NCI-H510A treated with DMSO at 0.1 percent for 48 hours (cell line): ENCODE measurements at places on chromosomes 4 and X.

DNA sequence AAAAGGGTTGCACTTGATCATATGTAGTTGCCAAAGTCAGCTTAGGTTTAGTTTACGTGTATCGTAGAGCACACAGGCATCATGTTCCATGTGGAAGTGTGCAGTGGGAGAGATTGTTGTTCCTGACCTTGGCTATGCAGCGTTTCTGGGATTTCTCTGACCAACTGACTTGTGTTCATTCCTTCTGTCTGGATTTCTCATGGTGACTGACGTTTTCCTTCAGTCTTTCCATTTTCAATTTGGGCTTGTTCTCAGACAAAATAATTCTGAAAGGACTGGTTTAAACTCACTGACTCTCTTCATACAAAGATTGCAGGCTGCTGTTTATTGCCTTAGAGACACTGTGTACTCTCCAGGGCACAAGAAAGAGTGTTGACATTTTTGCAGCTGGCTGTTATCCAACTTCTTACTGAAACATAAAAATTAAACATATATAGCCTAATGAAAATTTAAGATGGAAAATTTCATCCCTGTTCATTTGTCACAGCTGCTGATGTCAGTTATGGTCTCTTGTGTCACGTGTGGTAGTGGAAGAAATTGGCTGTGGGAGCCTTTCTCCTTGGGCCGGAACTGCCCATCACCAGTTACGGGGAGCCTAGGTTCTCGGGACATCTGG, 95.4 kb downstream of the TNIP2 start:
- no peak for DNase-seq

GRCh38 chr4:10765386-10765785, 80.8 kb upstream of the CLNK start:
- DNase-seq, result no peak

GRCh38 chr4:52714597-52715254, 36.5 kb downstream of the ERVMER34-1 start:
- DNase-seq, result no peak

DNA sequence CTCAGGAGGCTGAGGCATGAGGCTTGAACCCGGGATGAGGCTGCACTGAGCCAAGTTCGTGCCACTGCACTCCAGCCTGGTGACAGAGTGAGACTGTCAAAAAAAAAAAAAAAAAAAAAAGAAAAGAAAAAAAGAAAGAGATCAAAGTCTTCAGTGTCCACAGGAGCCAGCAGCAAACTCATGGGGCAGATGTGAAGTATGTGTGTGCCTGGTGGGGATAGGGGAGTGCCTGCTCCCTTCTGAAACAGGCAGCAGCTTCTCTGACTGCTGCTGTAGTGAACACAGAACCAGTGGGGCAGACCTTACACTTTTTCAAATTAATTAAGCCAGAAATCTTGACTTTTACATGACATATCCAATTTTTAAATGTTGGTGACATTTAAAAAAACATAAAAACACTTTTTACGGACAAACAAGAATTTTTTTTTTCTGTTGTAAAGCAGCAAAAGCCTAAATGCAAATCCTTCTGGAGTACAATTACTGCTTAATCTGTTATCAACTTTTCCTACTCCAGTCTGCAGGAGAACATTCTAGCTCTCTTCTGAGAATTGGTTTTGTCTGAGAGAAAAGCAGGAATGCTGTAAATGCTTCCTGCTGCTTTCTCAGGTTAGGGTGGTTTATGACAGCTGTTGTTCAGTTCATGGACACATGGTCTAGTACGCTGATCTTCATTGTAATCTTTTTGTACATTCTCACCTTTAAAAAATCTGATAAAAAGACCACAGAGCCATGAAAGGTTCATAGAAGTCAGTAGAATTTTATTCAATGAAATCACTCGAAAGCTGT, 311.1 kb downstream of the CAMK2D start:
- DNase-seq, result no peak

DNA sequence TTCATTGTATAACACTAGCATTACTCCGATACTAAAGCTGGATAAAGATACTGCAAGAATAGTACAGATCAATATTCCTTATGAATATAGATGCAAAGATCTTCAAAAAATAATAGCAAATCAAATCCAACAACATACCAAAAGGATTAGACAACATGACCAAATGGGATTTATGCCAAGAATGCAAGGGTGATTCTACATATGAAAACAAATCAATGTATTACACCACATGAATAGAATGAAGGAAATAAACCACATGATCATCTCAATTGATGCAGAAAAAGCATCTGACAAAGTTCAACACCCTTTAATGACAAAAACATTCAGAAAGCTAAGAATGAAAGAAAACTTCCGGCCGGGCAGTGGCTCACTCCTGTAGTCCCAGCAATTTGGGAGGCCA, 42.8 kb downstream of the CUL4B start:
- no peak for DNase-seq

- no peak for DNase-seq
Observed at GRCh38 chr4:106816496-106816895, 219.6 kb downstream of the DKK2 start.

DNA sequence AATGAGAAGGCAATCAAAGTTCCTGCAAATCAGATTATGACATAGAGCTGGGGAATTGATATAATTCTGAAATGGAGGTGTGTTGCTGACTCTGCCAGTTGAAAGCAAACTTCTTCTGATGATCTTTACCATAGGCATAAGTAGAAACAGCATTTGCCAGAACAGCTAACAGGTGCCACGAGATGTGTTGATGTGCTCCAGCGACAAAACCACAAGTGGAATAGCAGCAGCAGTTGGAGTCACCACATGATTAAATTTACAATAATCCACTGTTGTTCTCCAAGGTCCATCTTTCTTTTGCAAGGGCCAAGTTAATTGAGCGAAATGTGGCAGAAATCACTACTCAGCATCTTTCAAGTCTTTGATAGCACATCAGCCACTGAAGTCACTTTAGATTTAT, 3.7 kb upstream of the OSTC start:
- DNase-seq, result no peak

DNA sequence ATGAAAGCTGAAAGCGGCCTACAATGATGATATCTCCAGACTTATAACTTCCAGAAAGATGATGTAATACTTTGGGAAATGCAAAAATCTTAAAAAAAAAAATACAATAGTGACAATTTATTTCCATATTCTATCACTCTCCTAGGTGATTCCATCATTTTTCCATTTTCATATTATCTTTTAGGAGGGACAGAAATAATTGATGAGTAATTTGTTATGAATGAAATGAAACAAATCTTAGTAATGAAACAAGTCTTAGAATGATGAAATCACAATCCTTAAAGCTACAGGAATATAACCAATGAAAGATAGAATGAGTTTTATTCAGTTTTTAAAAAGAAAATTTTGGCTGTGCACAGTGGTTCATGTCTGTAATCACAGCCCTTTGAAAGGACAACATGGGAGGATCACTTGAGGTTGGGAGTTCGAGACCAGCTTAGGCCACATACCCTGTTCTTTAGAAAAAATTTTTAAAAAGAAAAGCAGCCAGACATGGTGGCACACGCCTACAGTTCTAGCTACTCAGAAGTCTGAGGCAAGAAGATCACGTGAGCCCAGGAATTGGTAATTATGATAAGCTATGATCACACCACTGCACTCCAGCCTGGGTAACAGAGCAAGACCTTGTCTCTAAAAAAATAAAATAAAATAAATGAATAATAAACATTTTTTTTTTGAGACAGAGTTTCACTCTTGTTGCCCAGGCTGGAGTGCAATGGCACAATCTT, 21.7 kb downstream of the CLOCK start:
- DNase-seq, result no peak

GRCh38 chr4:128810331-128810870, 901 bp downstream of the JADE1 start:
- DNase-seq, result peak; percentile 30

- DNase-seq, result no peak
Observed at GRCh38 chrX:150495496-150495895, 72.9 kb upstream of the MTM1 start.

- no peak for DNase-seq
Observed at GRCh38 chrX:72716766-72717165, 2.7 kb upstream of the PHKA1 start.

DNA sequence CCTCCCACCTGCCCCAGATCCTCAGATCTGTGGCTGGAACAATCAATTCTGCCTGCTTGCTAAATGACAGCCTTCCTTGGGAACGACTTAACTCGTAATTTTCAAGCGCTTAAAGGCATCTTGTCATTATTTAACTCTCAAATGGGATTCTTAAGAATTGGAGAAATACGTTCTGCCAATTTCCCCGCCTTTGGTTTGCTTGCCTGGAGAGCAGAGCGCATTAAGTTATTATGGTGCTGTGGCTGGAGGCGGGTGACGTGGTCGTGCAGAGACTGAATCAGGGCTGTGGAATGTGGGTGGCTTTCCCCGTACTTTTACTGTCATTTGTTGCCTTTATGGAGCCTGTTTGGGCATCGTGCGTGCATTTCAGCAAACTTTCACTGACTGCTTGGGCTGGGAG, 78.9 kb upstream of the PSAPL1 start:
- DNase-seq, result no peak

DNA sequence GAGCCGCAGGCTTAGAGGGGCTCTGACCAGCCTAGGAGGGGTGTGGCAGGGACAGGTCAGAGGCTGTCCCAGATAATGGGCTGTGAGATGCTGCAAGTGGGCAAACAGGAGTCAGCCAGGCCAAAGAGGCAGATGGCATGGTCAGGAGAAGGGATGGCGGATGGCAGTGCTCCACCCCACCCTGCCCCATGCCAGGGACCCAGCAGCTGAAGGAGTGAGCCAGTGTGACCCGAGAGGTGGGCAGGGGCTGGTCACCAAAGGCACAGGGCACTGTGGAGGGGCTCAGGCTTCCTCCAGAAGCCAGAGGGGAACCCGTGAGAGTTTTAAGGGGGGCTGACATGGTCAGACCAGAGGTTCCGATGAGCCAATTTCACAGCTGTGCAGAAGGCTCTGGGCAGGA, 96.9 kb downstream of the WFS1 start:
- no peak for DNase-seq

- DNase-seq, result no peak
Observed at GRCh38 chr4:184294606-184295133, 77.0 kb upstream of the ENPP6 start.

- no peak for DNase-seq
Observed at GRCh38 chrX:38636949-38637819, 75.8 kb downstream of the TSPAN7 start.
